Stimulated activated CD4-positive, alpha-beta T cell treated with anti-CD3 and anti-CD28 coated beads, Interleukin-4, amount 100 ng/mL, for 1 hour (primary cell): ENCODE measurements at places on chromosomes 3 and 15.

DNA sequence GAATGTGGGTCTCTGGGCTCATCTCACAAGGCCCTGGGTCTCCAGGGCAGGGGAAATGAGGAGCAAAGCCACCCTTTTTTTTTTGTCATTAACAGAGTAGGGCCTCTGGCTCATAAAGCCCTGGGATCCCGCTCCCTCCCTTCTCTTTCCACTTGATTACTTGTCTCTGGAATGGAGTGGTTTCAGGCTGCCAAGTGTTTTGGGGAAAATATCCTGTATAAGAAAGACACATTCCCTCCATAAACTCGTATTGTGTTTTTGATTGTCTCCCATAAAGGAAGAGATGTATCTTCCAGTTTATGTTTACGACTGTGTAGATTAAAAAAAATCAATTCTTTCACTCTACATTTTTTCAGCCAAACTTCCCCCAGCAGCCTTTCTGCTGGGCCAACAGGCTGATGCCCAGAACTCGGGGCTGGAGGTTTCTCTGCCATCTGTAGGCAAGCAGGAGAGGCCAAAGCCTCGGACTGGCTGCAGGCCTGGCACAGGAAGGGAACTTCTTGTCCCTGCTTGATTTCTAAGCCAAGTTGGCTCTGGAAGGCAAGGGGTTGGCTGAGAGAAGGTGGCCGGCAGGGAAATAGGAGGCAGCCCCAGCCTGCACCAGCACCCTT is 49.4 kb upstream of the INSYN1 start:
- no peak for DNase-seq

DNA sequence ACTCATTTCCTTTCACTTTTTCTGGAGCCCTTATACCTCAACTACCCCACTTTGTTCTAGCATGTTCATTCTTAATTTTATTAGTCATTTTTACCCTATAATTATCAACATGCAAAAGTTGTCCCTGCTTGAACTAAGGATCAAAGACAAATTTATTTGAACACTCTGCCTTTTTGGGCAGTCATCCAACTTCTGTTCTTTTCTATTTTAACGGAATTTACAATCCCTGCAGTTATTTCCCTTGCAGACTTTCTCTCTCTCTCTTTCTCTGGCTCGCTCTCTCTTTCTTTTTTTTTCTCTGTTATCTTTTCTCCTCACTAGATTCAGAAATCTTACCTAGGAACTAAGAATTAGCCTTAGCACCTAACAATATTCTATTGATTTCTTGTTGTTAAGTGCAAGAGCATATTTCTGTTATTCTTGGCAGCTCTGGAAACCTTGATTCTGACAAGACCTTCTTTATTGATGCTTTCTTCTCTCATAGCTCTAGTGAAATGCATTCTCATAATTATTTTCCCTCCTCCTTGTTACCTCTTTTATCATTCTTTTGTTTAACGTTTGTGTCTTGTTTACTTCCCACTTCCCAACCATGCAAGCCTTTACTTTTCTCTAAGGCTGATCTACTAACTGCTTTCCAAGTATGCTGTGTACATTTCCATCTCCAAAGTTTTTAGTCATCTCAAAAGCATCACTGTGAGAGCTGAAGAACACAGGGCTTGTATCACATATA is 951.6 kb downstream of the DIPK2A start:
- DNase-seq = no peak

- DNase-seq = peak; percentile 74
Measured at GRCh38 chr3:50121072-50122032, 32.6 kb downstream of the RBM5 start.

DNA sequence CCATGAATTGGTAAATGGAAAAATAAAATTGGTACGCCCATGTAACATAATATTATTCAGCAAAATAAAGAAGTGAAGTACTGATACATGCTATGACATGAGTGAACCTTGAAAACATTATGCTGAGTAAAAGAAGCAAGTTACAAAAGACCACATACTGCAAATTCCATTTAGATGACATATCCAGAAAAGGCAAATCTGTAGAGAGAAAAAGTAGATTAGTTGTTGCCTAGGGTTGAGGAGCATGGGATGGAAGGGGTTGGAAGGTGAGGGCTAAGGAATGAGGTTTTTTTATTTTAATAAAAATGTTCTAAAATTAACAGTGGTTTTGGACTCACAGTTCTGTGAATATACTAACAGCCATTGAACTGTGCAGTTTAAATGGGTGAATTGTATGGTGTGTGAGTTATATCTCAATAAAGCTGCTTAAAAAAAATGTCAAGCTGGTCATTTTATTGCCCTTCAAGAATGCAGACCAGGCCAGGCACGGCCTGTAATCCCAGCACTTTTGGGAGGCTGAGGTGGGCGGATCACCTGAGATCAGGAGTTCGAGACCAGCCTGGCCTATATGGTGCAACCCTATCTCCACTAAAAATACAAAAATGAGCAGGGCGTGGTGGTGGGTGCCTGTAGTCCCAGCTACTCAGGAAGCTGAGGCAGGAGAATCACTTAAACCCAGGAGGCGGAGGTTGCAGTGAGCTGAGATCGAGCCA is 8.1 kb upstream of the DLG1 start:
- no peak for DNase-seq

DNA sequence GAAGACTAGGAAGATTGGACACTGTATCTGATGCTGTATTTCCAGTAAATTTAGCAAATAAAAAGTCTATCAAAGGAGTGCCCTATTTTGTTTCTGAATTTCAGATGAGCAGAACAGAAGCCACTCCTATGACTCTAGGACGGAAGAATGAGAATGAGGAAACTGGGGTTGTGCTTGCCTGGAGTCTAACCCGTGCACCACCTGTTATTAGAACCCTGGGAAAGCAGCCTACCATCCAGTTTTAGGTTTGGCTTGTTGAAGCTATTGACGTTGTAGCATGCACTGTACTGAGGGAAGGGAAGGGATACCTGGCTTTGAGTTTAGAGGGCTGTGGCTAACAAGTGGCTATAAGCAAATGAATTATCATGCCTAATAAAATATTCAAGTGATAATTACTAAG is 318.5 kb downstream of the SLC9A9 start:
- no peak for DNase-seq

DNA sequence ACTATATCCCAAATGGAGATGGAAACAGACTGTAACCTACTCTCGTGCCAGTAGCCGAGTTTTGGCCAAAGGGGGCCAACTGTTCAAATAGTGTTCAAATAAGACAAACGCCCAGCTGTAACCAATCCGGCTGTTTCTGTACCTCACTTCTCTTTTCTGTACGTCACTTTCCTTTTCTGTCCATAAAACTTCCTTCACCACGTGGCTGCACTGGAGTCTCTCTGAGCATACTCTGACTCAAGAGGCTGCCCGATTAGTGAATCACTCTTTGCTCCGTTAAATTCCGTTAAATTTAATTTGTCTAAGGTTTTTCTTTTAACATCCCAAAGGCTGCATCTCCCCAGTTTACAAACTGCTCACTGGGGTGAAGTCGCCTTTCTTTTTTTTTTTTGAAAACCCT is 219.2 kb upstream of the P2RY1 start:
- no peak for DNase-seq

DNA sequence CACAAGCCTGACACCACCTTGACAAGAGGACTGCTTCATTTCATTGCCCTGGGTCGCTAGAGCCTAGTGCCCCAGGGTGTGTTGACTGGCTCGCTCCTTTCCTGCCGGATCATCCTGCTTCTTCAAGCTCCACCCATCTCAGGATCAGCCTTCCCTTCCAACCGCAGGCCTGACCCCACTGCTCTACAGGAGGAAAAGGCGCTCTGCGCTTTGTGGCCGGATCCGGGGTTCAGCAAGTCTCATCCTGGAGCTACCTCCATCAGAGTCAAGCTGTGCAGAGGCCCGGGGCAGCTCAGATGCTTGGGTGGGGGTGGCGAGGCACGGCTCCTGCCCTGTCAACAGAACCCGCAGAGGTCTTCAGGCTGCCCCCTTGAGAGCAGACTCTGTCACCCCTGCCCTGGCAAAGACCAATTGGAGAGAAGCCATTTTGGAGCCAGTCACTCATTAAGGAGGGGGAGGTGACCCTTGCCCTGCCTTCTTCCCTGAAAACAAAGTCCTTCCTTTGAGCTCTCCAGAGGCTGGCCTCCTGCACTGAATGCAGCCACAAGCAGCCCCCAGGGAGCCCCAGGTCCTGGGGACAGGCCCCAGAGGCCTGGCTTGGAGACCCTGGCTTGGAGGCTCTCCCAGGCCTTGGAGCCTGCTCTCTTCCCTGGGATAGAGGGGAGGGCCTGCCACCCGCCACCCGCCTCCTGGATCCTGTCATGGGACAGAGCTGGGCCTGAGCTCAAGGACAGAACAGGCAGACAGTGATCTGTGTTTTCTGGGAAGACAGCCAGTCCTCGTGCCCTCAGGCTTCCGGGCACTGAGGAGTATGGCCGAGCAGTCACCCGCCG is 80.3 kb downstream of the CPN2 start:
- no peak for DNase-seq
